ENCODE measurements at places on chromosomes 12 and 14.

- DNase-seq, result no peak
Measured at GRCh38 chr14:70567791-70568190, 32.7 kb downstream of the MED6 start.

DNA sequence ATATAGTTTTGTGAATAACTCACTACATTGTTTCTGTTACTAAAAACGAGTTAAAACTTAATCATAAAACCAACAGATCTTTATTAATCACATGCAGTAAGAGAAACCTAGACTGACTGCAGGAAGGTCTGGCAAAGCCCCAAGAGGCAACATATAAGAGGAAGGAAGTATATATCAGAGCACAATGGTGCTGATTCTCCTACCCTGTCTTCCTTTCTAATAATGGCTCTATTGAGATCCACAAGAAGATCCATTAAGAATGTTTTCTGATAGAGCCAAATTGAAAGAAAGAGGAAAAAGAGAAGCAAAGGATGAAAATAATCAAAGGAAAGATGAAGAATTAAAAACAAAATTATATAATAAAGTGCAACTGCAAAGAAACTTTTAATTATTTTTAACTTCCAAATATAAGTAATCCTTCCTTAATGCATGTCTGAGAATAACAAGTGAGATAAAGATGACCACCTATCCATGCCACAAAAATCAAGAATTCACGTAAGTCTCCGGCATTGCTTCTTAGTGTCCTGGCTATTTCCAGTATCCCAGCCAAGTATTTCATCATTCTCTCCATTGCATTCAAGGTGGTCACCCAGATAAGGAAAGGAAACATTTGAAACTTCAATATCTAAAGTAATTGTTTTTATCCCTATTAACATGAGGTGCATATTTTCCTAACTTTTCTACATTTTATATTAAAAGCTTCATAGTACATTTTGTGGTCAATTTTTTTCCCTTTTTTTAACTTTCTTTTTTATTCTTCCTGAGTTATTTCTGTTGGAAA lies 62.2 kb downstream of the SOX5 start:
- DNase-seq, result no peak

DNA sequence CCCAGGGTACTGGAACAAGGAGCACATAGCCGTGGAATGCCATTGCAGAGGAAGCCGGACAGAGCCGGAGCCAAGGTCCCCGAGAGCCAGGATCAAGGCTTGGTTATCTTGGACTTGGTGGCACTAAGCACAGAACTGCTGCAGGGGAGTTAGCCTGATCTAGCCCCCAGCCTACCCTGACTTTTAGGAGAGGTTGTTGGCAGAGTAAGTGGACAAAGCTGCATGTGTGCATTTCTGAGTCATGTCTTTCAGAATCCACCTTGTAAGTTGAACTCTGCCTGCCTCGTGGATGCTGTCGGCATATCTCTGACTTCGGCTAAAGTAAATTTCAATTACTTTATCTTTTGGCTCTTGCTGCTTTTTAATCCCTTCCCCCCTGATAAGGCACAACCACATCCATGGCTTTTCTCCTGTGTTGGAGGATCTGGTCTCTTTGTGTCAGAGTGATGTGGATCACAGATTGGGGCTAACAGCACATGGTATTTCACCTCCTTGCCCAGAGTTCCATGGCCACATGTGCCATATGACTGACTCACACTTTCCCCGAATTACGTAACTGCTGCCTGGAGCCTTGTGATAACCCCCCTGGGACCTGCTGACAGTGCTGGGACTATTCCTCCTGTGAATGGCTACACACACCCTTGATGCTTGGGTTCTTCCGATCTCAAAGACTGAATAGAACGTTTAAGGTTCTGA lies 240.3 kb downstream of the EMP1 start:
- DNase-seq, result no peak

DNA sequence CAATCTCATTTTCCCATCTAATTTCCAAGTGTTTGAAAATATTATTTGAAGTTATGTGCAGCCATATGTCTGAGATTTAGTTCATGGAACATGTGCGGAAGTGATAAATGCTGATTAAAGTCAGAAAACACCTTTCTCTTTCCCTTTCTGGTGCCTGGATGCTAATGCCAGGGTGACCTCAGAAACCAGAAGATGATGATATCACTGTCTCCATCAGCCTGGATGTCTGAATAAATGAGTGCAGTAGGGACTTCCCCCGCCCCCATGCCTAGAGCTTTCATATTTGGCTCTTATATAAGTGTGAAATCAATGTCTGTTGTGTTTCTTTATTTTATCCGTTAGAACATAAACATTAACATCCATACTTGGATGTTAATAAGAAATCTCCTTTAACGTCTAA lies 261.9 kb upstream of the LRIG3 start:
- no peak for DNase-seq

GRCh38 chr12:48973941-48974673 lies 2.6 kb upstream of the WNT10B start:
- no peak for DNase-seq

DNA sequence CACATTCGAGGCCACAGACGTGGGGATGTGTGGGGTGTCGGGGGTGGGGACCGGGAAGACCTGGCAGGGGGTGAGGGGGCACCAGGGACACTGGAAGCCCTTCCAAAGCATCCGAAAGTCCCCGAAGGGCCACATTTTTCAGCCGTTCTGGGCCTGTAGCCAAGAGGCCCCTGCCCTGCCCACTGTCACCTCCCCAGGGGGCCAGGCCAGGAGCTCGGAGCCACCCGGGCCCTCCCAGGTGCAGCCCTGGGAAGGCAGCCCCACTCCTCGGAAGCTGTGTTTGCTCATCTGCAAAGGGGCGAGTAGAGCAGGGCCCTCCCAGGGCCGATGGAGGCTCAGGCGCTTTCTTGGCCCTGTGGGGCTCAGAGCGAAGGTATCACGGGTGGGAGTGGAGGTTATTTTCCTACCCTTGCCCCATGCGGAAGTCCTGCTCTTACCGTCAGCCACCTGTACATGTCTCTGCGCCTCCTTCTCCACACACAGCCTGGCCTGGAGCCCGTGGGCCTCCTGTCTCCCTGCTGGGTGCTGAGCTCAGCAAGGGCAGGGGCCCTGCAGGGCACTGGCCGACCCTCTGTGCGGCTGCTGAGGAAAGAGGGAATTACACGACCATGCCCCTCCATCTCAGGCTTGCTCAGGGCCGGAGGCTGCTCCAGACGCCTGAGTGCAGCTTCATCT lies 27.2 kb downstream of the NOC4L start:
- DNase-seq, result no peak

- no peak for DNase-seq
Measured at GRCh38 chr14:24673534-24674203, 39.7 kb upstream of the GZMB start.

DNA sequence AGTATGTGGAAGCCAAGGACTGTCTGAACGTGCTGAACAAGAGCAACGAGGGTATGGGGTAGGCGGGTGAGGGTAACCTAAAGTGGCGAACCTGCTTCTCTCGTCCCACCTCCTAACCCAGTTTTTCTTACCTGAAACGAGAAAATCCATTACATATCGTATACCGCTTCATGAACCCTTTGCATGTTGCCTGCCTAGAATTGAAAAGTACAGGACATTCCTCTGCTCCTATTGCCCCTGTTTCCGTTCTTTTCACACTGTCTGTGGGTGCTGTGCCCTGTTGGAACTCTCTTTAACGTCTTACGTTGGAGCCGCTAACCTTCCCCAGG lies 513 bp downstream of the PFDN5 start:
- no peak for DNase-seq

GRCh38 chr14:65167072-65167645 lies 64.8 kb upstream of the MAX start:
- no peak for DNase-seq

GRCh38 chr12:58711974-58712373 lies 208.3 kb downstream of the LRIG3 start:
- no peak for DNase-seq

DNA sequence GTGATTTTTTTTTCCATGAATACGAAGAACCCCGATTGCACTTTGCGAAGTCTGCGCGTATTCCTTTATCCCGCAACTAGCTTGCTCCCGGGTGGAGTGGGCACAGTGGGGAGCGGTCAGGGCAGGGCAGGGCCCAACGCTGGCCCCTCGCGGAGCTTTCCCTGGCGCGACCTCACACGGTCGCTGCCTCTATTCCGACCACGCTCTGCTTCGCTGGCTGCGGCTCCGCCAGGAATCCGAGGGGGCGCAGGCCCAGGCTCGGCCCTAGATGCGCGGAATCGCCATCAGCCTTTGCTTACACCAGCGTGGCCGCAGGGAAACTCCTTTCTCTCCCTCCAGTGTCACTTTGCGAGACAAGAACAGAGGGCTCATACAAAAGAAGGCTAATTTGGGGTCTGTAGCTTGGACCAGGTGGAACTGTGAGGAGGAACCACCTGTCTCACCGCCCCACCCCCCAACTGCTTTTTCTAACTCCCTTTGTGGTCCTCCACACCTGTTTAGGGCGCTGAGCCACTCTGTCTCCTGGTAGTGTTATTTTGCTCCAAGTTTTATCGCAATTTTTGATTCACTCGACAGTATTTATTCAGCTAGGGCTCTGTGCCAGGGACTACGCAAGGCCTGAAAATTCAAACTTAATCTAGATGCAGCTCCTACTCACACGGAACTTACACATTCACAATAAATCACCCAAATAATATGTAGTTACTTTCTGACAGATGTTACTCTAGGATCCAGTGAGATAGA lies 3.1 kb upstream of the NKX2-1 start:
- no peak for DNase-seq

DNA sequence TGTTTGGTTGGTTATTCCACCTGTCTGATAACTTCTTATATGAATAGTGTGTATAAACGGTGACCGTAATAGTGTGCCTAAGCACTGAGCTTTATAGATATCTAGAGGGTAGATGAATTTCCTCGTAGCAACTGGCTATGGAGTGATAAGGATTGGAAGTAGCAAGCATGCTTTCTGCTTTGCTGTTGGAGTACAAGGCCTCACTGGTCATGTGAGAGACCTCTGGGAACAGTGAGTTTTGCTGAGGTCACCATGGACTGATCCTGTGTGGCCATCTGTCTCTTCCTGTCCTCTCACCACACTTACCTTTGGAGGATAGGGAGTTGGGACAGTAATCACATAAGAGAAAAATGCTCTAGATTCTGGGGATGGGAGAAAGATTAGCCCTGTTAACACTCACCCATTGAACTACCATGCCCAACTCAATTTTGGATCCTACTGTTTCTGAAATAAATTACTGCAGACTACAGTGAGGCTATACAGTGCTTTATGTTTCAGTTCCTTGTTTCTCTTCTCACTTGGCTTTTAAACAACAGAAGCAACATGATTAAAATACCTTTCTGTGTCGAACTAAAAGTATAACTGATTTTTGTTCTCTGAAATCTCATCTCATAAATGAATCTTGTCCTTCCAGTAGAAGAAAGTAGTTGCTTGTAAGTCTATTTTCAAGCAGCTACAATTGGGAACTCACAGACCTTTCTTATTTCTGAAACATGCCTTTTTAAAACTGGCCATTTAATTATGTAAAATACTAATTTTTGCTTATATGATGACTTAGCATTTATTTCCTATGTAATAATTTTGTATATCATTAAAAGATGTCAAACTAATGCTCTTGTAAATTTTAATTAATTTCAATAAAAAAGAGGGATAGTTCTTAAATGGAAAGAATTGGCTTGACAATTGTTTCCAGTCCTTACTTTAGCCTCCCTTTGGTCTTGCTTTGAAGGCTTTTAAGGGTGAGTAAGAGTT lies 8.3 kb downstream of the TMX1 start:
- DNase-seq, result no peak

DNA sequence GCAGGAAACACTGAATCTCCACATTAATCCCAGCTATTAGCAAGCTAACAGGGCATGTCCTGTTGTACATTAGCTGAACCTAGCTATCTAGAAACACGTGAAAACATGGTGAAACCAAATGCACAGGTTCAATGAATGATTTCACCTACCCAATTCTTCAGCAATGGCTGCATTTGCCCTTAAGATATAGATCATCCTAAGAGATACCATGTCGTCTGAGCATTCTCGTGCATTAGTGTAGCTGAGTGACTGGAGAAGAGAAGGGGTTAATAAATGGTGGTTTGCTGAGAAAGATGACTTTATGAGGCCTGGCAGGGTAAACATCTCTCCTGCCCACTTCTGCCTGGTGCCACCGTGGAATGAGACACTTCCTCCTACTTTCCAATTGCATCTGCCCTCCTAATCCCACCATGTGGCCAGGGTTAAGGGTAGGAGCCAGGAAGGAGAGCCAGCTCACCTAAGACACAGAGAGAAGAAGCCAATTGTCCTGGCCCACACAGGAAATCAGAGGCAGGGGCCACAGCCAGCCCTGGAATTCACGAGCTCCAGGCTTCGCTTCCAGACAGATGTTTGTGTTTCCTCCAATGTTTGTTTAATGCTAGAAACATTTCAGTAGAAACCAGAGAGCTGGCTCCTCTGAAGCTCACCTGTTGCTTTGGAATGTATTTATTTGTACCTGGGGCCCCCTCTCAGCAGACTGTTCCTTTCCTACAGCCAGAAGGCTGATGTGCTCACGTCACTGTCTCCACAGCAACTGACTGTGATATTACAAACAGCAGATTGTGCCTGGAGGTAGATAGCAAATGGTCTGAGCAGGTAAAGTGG lies 126.0 kb upstream of the PARP11 start:
- DNase-seq, result no peak

DNA sequence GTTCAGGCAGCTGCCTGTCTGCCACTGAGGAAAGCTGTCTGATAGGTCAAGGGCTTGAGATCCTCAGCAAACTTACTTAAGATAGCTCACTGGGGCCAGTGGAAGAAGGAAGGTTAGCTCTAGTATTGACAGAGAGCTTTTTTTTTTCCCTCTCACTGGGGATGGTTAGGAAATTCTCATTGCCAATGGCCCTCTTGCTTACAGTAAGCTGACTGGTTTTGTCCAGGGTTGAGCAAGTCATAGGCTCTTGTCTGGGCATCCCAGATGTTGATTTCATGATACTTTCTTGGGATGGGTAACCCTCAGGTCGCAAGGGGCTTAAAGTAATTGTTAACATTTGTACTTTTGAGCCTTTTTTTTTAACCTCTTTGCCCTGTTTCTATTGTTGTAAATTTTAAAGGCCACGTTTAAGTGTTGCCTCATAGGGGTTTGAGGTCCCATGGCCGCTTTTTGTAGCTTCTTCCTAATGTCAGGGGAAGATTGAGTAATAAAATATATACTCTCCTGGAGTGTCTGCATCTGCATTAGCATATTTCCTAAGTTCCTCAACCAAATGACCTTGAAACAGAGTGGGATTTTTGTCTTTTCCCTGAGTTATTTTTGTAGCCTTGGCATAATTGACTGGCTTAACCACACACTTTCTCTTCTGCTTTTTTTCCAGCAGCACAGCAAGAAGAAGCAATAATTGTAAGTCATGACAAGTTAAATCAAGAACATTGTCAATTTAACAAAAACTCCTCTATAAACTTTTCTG lies 716.0 kb downstream of the LRFN5 start:
- DNase-seq, result no peak

Data from stimulated activated CD8-positive, alpha-beta memory T cell treated with anti-CD3 and anti-CD28 coated beads, Interleukin-7, amount 100 ng/mL, for 1 hour (primary cell).